ENCODE measurements at places on chromosomes 12 and 14. TPM values are rescaled to one million over a fixed set of nuclear protein-coding genes. Genes with fewer than 3 reads are reported as not detected.

GRCh38 chr14:92384461-92385133 is 61.6 kb downstream of the SLC24A4 start:
- DNase-seq: no peak

DNA sequence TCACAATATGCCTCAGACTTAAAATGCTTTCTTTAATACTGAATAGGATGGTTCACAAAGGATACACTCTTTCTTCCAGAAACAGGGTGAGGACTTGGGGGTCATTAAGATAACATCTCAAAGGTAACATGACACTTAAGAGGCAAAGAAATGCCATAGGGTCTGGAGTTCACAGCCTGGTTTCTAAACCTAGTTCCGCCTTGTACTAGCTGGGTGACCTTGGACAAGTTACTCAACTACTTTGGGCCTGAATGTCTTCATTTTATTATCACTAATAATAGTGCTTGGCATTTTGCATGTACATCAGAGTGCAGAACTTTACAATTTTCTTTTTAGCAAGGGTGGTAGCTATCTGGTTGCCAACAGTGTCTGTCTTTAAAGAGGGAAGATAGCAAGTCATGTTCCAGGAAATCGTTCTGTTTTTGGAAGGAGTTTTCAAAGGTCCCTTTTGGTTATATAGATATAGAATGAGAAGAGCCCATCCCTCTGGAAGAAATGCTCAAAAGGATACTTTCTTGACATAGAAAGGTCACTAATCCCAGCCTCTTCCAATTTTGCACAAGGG is 257.8 kb downstream of the NUAK1 start:
- DNase-seq: no peak

DNA sequence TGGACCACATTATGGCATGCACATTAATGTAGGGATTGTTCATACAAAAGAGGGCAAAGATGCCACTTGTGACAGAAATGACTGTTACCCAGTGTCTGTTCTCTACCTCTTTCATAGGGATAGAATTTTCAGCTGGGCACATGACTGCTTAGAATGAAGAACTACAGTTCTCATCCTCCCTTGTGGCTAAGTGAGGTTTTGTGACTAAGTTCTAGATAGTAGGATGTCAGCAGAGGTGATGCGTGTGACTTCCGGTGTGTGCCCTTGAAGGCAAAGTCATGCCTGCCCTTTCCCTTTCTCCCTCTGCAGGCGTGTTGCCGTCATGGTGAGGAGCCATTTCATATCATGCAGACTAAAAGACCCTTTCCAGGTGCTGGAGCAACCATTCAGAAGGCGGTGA is 99.3 kb downstream of the CACNA1C start:
- no peak for DNase-seq

DNA sequence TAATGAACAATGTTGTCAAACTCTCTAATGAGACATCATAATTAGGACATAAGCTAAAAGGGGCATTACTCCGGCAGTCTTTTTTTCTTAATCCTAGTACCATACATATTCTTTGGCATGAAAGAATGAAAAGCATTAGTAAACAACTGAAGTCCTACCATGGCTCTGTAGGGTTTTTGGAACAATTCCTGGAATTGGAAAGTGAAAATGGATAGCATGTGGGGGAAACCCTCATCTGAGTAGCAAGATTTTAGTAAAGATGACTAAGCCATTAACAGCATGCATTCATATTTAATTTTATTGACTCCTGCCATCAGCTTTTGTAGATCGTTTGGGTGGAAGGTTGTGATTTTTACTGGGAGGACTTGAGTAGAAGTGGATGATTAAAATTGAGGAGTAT is 216.2 kb upstream of the PDZRN4 start:
- no peak for DNase-seq

DNA sequence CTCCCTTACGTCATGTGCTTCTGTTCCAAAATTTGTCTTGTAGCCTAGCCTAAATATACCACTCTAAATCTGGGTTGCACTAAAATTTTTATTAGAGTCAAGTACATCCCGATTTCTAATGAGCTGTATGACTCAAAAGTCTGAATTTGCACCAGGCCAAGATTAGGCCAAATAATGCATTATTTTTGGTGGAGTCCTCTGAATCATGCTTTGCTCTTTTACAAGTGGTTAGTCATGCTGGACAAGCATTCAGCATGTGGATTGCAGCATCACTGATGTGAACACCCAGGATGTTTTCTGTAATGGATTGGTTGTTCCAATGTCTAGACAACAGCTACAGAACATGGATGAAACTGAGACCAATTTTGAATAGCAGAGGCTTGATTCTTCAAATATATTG is 23.7 kb downstream of the HEBP1 start:
- DNase-seq: no peak

The SSTR1 gene
- 0.08 TPM for polyA plus RNA-seq
